ENCODE measurements at places on chromosomes 12 and 14.

- DNase-seq = no peak
Observed at GRCh38 chr12:47821346-47821706, 1.6 kb upstream of the HDAC7 start.

GRCh38 chr14:46197856-46198255 is 453.7 kb downstream of the RPL10L start:
- DNase-seq = no peak

- no peak for DNase-seq
Observed at GRCh38 chr12:79424109-79424721, 266.5 kb downstream of the PAWR start.

- no peak for DNase-seq
Observed at GRCh38 chr14:53954551-53955228, 1.9 kb downstream of the BMP4 start.

DNA sequence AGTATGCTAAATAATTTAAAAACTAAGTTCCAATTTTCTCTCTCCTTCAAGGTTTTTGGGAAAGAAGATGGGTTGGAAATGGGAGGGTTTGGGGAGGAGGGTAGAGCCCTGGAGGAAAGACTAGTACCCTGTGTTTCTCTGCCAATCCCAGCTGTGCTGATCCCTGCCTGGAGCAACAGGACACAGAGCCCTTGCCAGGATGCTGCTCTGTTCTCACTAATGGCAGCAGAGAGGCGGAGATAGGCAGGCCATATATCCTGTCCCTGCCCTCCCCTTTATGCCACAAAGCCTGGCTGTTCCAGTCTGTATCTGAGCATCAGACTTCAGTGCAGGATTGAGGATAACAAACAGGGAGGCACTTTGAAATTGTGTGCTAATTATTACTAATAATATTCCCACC is 99.0 kb downstream of the C12orf75 start:
- DNase-seq = no peak

DNA sequence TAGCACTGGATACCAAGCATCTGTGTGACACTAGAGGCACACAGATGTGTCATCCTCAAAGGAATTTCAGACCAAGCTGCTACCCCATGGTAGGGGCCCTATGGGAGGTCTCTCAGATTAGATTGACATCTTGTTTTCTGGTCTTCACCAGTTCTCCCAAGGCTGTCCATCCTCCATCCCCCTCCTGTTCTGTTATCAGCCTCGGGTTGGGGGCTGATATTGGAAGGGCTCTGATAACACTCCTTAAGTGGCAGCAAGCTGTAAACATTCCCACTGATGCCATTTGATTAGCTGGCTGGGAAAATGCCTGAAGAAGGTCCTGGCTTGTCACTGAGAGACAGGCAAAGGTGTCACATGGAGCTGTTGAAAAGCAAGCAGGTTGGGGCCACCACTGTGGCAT is 185.9 kb upstream of the RBM19 start:
- DNase-seq = no peak

DNA sequence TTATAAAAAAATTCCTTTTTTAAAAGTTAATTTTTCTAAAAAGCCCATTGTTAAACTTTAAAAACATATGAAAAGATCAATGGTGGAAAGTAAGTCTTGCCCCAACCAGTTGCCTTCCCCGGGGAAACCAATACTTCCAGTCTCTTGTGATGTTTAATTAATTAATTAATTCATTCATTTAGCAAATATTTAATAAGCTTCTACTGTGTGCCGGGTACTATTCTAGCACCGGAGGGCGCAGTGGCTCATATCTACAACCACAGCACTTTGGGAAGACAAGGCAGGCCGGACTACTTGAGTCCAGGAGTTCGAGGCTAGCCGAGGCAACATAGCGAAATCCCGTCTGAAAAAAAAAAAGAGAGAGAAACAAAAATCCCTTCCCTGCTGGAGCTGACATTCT is 87.4 kb downstream of the HECTD4 start:
- DNase-seq = no peak

DNA sequence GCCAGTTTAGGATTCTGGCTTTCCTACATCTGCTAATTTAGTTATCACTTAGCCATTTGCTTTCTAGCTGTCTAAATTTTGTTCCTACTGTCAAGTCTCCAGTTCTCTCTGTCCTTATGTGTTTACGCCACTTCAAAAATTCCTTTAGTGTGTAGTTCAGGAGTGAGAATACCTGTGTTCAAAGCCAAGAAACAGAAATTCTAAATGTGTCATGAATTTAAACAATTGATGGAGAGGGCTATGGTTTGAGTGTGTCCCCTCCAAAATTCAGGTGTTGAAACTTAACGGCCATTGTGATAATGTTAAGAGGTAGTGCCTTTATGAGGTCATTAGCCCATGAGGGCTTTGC is 11.4 kb upstream of the CATSPERB start:
- DNase-seq = no peak

DNA sequence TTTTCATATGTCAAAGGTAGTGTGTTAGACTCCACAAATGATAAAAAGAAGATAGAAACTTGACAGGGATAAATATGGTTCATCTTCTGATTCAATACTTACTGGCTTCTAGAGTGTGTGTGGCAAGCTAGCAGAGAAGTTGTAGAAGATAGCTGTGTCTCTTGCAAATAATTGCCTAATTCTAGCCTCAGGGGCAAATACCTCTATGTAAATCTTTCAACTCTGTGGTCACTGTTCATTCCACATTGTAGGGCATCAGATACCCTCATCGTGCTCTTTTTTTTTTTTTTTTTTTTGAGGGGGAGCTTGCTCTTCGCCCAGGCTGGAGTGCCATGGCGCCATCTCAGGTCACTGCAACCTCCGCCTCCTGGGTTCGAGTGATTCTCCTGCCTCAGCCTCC is 1.7 kb downstream of the OLR1 start:
- no peak for DNase-seq

DNA sequence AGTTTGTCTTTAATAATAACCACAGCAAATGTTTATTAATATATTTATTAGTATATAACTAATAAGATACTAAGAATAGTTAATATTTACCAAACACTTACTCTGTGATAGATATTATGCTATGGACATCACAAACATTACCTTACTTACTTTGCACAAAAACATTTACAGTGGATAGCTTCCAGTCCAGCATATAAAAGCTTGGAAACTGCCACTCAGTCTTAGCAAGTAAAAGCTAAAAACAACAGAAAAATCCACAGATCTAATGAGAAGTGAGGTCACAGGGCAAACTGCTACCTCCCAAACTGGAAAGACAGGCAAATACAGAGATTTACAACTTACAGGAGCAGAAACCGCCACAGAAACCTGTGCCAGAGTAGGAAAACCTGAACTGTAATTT is 99.8 kb downstream of the METTL25 start:
- DNase-seq = no peak

GRCh38 chr14:65810322-65810721 is 397.8 kb downstream of the FUT8 start:
- DNase-seq = no peak

GRCh38 chr14:23366426-23366921 is 1.5 kb upstream of the EFS start:
- peak; percentile 46 for DNase-seq

GRCh38 chr12:120495186-120495730 is 655 bp upstream of the DYNLL1 start:
- no peak for DNase-seq

- DNase-seq = no peak
Observed at GRCh38 chr12:103330672-103331071, 165.1 kb downstream of the C12orf42 start.

DNA sequence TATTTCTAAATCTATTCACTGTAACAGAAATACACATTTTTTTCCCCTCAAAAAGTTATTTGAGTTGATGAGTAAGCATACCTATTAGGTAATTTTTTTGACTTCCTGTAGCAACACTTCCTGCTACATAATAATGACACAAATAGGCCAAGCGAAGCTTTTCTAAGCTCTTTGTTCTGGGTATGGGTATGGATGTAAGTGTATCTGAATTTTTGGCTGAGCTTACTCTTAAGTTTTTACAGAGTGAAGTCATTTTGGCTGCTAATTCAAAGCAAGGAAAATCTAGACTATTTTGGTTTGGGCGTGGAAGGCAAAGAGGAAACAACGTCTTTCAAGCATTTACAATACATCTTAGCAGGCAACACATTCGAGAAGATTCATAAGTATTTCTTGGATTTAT is 1206.0 kb upstream of the FLRT2 start:
- DNase-seq = no peak

DNA sequence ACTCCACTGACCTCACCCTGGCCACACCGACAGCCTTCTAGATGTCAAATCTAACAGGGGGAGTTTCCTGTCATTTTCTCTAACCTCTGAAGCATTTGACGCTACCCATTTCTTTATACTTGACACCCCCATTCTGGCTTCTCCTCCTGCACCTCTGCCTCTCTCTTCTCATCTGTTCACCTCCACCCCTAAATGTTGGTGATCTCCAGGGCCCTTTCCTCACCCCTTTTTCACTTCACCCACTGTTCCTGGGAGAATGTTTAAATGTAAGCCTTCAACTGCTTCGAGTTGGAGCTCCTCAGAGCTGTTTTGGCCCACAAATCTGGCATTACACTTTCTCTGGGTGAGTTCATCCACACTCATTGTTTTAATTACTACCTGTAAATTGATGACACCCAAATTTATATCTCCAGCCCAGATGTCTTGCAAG is 452 bp upstream of the RABGGTA start:
- no peak for DNase-seq

DNA sequence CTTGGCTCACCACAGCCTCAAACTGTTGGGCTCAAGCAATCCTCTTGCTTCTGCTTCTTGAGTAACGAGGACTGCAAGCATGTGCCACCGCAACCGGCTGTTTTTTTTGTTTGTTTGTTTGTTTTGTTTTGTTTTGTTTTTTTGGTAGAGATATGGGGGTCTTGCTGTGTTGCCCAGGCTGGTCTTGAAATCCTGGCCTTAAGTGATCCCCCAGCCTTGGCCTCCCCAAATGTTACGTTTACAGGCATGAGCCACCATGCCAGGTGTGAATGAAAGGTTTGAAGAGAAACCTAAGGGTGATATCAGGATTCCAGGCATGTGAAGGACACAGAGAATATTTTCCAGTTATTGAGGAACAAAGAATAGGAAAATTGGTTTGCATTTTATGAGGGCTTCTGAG is 45.0 kb downstream of the ANO6 start:
- DNase-seq = no peak

- no peak for DNase-seq
Observed at GRCh38 chr14:65639216-65639615, 226.7 kb downstream of the FUT8 start.

DNA sequence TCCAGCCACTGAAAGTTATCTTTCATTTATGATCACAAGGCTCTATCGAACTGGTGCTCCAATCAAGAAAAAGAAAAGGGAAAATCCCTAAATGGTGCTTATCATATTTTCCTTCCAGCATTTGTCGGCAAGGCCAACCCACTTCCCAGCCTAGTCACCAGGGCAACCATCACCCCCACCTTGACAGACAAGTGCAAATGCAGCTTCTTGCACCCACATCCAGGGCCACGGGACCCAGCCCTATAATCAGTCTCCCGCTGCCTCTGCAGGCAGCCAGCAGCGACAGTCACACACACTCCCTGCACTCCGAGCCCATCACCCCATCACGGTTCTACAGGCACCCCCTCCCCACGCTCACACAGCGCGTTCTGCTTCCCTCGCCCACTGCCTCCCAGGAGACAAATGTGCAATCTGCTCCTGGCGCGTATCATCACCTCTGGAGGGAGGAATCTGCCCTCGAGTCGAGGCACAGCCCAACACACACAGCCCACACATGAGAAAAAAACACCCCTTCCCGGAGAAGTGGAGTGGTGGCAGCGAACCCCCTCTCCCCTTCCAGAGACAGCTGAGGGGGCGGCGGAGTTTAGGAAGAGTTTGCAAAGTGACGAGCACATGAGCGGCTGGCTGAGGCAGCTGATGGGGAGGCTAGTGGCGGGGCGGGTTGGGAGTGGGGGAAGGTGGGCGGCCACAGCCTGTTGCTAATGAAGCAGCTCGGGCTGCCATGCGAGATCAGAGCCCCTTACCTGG is 9.3 kb upstream of the PPP4R4 start:
- peak; percentile 48 for DNase-seq
